Stimulated activated CD8-positive, alpha-beta memory T cell treated with anti-CD3 and anti-CD28 coated beads, Interleukin-15, amount 100 ng/mL, for 1 hour (primary cell): ENCODE measurements at places on chromosomes 4 and X.

GRCh38 chrX:109635146-109635545 lies 10.2 kb upstream of the KCNE5 start:
- DNase-seq = no peak

DNA sequence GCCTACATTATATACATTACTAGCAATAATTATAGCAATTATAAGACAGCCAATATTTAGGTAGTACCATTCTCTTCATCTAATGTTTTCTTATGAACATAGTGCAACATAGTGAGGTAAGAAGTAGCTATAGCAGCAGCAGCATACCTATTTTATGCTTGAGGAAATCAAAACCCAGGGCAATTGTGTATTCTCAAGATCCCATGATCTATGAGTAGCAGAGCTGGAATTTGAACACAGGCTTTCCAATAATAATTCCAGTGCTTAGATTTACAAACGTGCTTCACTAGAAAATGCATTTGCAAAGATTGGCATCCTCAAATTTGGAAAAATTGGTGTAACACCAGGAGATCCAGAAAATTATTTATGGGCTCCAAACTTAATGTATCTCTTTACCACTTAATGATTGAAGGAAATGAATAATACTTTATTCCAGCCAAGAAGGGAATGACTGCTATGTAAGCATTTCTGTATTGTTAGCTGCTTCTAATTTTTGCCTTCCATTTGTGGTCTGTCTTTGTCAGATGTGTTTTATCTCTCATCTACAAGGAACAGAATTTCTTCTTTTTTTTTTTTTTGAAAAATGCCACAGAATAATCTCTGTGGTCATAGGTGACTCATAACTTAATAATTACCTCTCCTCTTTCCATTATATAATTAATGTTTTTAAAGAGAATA lies 451.1 kb downstream of the ARAP2 start:
- DNase-seq = no peak

DNA sequence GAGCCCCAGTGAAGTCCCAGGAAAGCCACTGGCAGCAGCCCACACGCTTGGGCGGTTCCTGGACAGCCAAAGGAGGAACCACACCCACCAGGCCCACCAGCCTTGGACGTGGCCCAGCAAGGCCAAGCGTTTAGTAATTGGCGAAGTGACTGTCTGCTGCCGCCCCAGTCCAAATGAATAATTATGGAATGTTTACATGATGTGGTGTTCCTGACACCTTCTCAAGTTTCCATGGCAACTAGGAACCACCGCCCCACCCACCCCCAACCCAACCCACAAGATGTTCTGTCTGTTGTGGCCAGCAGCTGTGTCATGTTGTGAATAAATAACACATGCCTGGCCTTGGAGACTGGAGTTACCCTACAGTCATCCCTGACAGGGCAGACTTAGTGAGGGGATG lies 22.3 kb downstream of the APLN start:
- no peak for DNase-seq

DNA sequence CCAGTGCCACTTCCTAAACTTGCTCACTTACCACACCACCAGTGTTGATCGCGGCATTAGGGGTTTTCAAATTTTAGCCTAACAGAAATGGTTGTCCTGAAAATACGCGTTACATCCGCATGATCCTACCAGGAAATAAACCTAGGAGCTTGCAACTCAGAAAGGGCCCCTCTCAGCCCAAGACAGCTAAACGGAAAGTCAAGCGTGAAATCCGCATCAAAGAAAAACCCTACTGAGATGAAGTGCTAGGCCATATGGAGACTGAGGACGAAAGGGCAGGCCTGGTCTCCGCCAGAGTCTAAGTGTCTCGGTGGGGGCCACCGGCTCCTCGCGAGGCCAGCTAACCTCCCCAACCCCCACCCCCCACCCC lies 626 bp downstream of the YTHDC1 start:
- peak; percentile 1 for DNase-seq

DNA sequence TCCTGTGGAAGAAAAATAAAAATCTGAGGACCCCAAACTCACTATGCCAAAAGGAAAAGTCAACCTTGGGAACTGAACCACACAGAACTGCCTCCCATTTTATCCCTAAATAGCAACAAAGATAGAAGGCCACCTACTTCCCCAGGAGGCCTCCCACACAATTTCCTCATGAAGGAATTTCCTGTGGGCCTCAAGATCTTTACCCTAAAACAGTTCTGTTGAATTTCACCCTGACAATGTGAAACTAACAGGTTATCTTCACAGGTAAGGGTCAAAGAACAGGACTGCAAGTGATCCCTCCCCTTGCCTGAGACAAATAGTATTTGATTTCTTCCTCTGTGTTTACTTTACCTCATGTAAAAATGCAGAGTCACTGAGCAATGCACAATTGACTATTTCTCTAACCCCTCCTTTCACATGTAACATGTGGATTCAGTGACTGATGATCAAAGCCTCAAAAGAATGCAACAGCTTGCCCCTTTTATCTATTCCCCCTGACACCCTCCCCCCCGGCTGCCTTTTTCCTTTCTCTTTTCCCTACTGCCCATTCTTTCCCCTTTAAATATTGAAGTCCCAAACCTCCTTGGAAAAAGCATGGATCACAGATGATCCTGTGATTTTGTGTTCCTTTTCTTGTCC lies 33.3 kb downstream of the MEPE start:
- DNase-seq = no peak

- DNase-seq = no peak
These were observed 25.1 kb downstream of the PIR start for GRCh38 chrX:15468036-15468435.

DNA sequence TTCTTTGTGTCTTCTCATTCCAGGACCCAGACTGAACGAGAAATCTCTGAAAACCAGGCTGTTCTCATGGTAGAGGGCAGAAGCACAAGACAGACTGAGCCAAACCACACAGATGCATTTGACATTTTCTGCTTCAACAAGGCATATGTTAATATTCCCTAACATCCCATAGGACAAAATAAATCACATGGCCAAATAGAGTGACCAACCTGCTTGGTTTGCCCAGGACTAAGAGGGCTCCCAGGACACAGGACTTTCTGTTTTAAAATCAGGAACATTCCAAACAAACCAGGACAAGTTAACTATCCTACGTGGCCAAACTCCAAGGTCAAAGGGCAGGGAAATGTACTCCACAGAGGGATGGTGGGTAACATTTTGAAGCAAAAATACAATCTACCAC lies 11.7 kb downstream of the CTPS2 start:
- DNase-seq = no peak

DNA sequence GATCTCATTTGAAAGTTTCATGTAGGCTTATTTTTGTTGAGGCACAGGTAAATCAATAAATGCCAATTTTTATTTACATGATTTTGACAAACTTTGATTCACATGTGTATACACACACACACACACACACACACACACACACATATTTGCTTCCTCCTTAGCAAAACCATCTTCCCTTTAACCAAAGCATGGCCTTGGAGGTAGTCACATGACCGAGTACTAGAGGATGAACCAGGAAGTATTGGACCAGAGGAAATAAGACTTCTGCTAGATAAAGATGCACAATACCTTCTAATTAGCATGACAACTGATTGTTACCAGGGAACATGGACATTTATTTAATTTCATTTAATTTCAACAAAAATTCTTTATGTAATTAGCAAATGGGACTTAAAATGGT lies 23.4 kb upstream of the CFAP299 start:
- DNase-seq = no peak

DNA sequence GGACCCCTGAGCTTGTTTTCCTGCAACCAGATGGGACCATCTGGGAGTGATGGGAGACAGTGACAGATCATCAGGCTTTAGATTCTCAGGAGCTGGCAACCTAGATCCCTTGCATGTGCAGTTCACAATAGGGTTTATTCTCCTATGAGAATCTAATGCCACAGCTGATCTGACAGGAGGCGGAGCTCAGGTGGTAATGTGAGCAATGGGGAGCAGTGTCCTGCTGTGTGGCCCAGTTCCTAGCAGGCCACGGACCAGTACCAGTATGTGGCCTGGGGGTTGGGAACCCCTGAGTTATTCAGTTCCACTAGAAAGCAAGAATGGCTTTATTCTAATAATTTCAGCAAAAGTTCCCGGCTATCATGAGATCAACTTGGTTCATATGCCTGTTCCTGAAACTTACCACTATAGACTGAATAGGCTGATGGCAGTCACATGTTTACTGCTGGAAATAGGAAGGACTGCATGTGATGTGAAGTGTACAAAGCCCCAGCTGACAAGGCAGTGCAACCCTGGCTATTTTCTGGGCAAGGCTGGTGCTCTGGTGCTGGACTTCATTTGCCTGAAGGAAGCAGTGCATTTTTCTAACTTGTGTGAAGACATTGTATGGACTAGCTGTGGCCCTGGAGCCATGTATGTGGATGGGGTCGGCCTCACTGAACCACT lies 107.2 kb downstream of the SPRY1 start:
- DNase-seq = no peak

GRCh38 chr4:53676402-53676871 lies 85.2 kb upstream of the LNX1 start:
- DNase-seq = no peak

DNA sequence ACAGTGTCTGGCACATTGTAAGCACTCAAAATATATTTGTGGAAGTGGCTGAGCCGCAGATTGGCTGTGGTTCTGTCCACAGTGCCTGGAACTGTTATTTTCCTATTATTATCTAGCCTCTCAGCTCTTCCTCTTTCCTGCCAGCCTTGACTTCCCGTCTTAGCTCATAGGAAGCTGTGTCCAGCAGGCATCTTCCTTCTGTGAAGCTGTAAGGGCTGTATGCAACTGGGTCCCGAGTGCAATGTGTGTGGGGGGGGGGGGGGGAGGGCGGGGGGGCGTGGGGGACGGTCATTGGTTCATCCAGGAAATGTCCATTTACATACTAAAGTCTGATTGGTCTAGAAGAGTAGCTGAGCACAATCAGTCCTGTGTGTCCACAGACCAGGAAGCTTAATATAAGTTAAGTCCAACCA lies 210.7 kb downstream of the PDGFRA start:
- no peak for DNase-seq

DNA sequence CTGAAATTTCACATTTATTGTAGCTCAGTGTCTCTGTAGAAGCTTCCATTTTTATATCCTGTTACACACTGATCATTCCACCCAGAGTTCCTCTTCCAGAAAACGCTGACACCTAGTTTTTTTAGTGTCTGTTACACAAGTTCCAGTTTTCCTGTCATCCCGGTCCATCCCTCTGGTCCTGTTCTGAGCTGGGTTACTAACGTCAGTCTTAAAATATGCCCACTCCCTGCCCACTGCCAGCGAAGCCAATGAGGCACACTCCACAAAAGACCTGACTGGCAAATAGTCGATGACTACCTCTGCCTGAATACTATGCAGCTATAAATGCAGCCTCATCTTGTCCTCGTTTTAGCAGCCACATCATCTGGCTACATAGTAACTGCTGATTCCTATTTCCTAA lies 30.9 kb upstream of the DDX3X start:
- no peak for DNase-seq

DNA sequence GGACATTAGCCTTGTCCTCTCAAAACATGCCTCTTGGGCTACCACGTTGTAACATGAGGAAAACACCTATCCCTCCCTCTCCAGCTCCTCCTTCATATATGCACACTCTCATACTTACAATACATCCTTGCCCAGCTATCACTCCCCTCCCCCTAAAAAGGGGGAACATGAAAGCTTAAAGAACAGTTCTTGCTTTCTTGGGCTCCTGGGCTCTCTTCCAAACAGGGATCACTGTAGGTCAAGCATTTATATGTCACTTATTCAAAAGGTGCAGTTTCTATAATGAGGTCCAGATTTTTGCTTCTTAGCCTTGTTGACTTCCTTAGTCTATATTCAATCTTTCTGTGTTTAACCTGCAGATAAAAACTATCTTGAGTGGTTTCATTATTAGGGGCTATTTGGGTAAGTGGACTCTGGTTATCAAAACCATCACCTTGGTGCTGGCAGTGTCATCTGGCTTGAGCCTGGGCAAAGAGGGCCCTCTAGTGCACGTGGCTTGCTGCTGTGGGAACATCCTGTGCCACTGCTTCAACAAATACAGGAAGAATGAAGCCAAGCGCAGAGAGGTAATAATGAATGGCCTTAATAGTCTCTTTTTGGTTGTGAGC lies 119.4 kb downstream of the AKAP4 start:
- DNase-seq = no peak

GRCh38 chrX:106972896-106973295 lies 27.1 kb downstream of the MORC4 start:
- no peak for DNase-seq

GRCh38 chrX:80799584-80799983 lies 10.1 kb downstream of the BRWD3 start:
- DNase-seq = no peak

GRCh38 chrX:97158269-97158668 lies 274.6 kb downstream of the RPA4 start:
- DNase-seq = no peak

- no peak for DNase-seq
These were observed 13.5 kb upstream of the ASMTL start for GRCh38 chrX:1466232-1466661.

DNA sequence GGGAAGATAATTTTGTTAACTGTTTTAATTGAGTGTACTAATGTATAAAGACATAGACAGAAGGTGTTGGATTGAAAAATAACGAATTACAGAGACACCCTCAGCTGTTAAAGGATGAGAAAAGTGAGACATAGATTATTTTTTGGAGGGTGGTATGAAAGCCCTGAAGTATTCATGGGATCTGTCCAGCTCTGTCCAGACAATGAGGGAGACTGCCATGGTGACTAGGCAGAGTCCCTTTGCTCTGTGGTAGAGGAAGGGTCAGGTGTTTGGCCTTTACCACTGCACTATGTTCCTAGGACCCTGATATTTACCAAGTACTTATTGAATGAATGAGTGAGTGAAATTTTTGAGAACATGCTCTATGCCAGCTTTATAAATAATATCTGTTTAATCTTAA lies 11.4 kb downstream of the FGF2 start:
- DNase-seq = no peak

DNA sequence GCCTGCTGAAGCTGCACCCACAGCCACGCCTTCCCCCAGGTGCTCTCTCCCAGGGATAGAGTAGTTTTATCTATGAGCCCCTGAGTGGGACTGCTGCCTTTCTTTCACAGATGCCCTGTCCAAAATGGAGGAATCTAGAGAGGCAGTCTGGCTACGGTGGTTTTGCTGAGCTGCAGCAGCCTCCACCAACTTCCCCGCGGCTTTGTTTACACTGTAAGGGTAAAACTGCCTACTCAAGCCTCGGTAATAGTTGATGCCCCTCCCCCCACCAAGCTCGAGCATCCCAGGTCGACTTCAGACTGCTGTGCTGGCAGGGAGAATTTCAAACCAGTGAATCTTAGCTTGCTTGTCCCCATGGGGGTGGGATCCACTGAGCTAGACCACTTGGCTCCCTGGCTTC lies 84.5 kb downstream of the PRKG2 start:
- DNase-seq = no peak

DNA sequence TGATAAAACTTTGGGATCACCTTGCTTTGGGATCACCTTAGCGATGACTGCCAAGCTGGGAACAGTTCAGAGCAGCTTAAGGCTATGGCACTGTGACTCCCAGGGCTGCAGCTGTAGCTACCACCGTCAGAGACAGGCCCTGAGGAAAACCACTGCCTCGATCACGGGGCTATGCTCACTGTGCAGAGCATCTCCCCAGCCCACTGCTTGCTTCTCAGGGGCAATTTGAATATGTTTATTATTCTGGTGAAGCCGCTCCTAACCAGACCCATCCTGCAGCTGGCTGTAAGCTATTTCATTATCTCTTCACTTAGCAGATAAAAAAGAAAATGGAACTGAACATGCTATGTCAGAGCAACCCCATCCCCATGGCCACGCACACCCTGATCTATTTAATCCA lies 328.5 kb downstream of the EVC2 start:
- DNase-seq = no peak
